ENCODE measurements at places on chromosomes 5 and 9.

DNA sequence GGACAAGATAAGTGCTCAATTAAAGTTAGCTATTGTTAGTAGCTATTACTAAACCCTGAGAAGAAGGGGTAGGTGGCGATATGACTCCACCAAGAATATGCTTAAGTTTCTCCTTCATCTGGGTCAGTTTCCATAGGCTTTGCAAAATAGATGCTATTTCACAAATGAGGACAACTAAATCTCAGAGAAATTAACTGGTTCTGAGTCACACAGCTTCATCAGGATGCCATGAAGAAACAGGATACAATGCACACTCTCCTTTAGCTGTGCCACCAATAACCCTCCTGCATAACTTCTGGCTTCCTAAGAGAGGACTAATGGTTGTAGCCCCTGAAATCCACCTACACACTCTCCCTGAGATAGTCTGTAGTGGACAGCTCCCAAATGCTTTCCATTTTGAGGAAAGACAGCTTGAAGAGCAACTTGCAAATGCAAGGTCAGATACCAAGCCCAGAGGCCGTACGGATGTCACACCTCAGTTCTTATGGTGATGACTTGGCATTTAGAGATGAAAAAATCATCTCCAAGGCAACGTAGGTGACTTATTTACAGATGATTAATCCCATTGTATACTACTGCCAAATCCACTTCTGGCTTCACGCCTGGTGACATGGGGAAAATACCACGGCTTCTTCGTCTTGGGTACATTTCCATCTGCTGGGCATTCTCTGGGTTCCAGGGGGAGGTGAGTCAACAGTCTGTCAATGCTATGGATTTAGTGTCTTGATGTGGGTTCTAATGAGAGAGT is 251.4 kb upstream of the IL12B start:
- peak; percentile 2 for DNase-seq

GRCh38 chr5:10726179-10726912 is 34.7 kb downstream of the DAP start:
- no peak for DNase-seq

DNA sequence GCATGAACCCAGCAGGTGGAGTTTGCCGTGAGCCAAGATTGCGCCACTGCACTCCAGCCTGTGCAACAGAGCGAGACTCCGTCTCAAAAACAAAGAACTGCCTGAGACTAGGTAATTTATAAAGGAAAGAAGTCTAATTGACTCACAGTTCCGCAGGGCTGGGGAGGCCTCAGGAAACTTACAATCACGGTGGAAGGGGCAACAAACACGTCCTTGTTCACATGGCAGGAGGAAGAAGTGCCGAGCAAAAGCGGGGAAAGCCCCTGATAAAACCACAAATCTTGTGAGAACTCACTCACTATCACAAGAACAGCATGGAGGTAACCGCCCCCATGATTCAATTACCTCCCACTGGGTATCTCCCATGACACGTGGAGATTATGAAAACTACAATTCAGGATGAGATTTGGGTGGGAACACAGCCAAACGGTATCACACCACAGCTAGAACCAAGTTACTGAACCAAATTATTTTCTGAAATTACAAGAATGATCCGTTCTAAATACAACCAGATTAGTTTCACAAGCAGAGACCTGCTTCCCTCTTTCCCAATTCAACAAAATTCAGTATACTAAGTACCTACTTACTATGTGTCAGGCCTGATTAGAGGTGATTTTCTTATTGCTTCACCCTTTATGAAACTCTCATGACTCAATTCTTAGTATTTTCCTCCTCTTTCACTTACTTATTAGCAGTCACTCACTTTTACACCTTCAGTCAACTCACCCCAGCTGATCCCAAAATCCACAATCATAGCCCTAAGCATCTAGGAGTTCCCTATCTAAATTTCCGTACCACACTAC is 8.4 kb downstream of the UBTD2 start:
- DNase-seq = no peak

DNA sequence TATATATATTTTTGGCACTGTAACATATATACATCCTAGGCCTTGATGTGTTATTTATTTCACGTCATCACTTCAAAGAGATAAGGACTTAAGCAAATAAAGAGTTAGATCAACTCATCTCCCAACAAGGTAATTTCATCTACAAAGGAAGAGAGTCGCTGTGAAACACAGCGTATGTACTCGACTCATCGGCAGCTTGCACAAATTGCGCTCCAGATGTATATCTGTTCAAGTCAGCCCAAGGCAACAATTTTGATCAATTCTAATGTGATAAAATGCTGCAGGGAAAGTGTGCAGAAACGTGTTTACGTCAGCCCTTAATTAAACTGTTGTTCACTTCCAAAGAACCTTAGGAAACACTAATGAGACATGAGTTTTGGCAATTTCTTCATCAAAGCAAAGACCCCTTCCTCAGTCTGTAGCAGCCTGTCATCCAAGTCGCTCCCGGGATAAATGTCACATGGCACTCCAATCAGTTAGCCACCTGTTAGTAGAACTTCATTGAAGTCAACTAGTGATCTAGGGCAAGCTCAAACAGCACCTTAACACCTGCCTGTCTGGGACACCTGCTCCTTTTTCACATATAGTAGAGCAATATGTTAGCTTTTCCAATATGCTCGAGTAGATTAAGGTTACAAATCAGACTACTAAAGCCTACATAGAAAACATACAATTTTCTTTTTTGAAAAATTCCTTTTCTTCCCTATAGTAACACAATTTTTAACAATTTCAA is 182.4 kb downstream of the NFIB start:
- no peak for DNase-seq

DNA sequence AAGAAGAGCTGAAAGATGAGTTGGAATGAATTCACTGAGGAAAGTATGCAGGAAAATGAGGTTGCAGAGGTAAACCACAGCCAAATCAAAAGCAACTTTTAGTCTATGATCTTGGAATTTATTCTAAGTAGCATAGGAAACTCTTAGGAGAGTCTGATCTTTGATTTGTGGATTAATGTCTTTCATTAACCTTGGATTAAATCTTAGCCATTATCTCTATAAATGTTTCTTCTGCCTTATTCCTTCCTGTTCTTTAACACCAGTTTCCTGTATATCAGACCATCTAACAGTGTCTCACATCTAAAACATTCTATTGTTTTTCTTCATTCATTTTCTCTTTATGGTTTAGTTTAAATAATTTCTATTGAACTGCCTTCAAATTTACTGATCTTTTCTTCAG is 187.2 kb upstream of the ANKRD55 start:
- DNase-seq = no peak

- DNase-seq = no peak
Observed at GRCh38 chr9:16828340-16829281, 41.9 kb downstream of the BNC2 start.

GRCh38 chr9:17068671-17069070 is 66.2 kb upstream of the CNTLN start:
- peak; percentile 25 for DNase-seq

DNA sequence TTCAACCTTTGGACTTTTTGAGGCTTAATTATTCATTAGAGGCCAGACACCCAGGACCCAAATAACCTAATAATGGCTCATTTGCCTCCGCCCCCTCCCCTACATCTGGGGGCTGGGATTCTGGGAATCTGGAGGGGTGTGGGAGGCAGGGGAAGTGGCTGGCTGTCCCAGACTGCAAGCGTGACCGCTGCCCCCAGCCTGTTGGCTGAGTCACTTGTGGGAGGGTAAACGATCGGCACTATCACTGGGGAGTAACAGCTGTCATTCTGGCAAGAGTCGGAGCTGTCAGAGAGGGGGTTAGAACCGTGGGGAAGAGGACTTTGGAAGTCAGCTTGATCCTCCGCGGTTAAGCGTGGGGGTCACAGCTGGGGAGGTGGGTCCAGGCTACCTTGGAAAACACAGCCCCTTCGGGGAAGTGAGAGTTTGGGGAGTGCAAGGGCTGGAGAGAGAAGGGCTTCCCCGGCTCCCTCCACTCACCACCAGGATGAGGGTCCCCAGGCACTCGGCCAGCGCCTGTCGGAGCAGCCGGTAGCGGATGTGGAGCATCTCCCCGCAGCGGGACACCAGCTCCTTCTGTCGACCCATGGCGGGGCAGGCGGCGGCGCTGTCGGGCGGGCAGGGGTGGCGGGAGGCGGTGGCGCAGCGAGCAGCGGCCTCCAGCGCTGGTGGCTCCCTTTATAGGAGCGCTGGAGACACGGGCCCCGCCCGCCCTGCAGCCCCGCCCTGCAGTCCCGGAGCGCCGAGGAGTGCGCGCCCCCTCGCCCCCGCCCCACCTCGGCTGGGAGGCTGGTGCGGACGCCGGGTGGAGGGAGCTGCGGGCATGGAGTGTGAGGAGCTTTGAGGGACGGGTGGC is at the start of gene AQP3:
AQP3 (minus strand) TSS at position 648 of the 853 bp plus-strand sequence; CDS start at position 585, 63 bp downstream.
- DNase-seq = peak; percentile 79

DNA sequence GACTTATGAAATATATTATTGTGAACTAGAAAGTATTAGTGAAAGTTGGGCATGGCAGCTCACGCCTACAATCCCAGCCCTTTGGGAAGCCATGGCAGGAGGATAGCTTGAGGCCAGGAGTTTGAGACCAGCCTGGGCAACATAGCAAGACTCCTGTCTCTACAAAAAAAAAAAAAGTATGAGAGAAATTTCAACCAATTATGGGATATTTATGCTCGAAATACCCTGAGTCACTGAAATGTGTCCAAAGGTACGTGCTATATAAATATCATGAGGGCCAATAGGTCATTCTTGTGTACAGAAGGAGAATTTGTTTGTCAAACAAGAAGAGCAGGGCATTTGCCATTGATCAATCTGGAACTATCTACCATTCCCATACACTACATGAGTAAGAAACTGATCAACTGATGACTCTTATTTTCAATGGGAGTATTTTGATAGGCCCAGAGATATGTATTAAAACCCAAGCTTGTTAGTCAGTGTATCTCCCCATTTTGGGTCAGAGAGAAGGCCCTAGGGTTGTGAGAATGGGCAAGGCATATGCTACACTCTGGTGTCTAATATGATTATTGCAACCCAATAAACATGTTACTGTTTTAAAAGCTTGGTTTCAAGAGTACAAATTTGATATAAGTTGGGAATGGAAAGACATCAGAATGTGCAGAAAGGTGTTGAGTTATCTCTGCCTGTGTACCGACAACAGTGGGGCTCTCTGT is 21.7 kb upstream of the HOMER1 start:
- no peak for DNase-seq

DNA sequence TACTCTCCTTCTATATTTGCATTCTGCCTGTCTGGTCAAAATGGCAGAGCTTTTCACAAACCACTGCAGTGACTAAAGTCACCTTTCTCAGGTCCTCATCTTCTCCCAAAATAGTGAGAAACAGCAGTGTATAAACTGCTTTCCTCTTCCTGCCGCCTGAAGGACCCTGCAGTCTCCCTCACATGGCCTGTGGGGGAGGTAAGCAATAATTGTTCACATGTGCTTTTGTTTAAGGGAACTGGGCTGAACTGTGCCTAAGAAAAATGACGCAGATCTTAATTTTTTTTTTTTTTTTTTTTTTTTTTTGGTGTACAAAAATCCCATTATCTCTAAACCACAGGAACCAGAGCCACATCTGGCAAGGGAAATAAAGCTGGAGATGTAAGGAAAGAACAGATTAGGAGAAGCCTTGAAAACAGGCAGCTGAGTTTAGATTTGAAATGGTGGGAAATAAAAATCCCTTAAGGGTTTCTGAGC is 131.7 kb upstream of the VLDLR start:
- DNase-seq = no peak

DNA sequence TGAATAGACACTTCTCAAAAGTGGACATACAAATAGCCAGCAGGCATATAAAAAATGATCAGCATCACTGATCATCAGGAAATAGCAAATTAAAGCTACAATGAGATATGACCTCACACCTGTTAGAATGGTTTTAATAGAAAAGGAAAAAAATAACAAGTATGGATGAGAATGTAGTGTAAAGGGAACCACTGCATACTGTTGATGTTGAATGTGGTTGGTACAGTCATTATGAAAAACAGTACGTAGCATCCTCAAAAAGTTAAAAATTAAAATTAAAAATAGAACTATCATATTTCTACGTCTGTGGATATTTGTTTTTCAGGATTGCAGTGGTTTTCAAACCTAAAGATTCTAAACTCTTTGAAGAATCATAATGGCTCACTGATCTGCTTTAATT is 215.1 kb upstream of the NREP start:
- no peak for DNase-seq

GRCh38 chr9:137918331-137919094 is 40.9 kb downstream of the CACNA1B start:
- DNase-seq = no peak

GRCh38 chr5:53313145-53313544 is 167.3 kb upstream of the FST start:
- no peak for DNase-seq

- DNase-seq = no peak
Observed at GRCh38 chr5:127002390-127002789, 28.0 kb downstream of the MARCHF3 start.

GRCh38 chr9:137590469-137591383 is at the start of gene ZMYND19:
Gene ZMYND19 (minus strand): TSS chr9:137590512. CDS start chr9:137590263, 249 bp downstream.
- peak; percentile 70 for DNase-seq

DNA sequence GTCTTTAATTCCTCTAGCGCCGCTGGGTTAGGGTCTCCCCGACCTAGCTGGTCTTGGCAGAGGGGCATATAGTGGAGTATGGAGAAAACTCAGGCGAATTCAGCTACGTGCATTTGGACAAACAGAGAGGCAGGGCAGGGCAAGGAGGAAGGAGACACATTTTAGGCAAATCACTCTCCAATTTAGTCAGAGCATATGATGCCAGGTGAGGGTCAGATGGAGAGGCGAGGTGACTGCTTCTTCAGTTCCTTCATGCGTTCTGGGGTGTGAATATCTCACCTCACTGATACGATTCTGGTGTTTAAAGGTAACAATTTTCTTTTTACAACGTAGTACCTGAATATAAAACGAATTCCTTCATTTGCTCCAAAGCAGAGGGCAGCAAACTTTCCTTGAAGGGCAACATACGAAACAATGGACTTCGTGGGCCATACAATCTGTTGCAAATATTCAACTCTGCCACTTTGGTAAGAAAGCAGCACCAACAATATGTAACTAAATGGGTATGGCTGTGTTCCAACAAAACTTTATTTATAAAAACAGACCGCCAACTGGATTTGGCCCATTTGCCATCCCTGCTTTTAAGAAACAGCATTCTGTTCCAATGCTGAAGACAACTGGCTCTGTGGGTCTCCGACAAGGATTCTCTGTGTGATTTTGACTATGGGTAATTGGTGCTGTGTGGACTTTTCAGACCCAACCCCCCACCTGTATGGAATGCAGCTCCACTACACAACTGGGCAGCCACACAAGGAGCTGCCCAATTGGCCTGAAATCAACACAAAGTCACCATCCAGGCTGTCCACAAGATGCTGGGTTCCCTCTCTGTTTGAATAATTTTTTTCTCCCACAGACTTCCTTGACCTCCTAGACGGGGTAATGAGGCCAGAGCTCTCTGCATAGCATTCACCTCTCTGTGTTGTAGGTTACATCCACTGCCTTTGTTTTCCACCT is 53.8 kb downstream of the RAPGEF1 start:
- DNase-seq = no peak

- DNase-seq = no peak
Observed at GRCh38 chr9:128389395-128390149, 18.4 kb downstream of the URM1 start.

DNA sequence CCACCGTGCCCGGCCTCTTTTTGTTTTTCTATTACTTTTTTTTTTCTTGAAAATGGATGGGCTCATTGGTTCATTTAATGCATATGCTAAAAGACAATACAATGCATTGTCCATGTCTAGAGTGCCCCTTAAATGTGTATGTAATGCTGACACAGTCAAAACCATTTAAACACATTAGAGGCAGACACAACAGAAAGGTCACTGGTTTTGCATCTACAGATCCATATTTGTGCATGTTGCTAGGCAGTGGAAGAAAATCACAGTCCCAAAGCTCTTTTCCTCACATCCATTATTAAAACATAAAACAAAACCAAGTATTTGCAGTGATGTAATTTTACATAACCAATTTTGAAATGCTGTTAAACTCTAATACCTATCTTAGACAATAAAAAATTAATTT is 389.0 kb downstream of the TAF11L14 start:
- DNase-seq = no peak
